Stimulated activated CD4-positive, alpha-beta T cell treated with anti-CD3 and anti-CD28 coated beads, Interleukin-1b, Interleukin-23, amount 100 ng/mL, for 1 hour (primary cell): ENCODE measurements at places on chromosomes 5 and 9.

GRCh38 chr5:6788956-6789649, 75.9 kb downstream of the TENT4A start:
- DNase-seq: no peak

DNA sequence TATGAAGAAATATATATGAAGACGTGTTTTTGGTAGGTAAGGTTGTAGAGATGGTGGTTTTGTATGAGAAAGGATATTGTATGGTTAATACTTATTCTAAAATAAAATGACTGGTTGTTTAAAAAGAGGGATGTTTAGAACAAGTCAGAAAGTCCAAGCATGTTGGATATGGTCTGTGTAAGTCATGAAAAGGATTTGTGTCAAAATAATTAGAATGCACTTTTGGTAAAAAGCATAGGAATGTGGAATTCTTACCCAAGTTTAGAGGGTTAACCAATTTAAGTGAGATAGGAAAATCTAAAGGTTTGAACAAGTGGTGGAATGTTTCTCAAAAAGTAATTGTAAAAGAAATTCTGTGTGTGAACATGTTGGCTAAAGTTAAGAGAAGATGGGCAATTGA, 1556.5 kb upstream of the C9orf72 start:
- DNase-seq: no peak

DNA sequence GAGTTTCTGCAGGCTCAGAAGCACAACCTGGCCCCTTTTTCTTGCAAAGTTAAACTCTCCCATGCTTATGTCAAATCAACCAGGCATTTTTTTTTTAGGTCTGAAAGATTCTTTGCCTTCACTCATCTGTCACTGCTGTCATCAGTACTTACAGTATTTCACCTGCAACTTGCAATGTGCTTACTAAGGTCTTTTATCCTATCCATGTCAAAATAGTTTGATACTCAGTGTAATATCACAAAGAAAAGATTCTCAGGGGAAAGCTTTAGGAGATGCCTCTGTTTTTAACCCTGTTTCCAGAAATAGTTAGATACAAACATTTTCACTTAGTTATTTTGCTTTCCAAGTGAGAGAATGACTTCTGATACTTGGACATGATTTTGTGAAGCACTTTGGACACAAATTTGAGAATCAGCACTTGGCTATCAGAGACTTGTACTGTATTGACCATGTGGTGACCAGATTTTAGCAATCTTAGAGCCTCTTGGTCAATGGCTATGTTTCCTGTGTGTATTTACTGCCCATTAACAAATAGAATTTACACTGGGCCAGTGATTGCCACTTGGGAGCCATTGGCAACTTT, 428.2 kb downstream of the IRX1 start:
- no peak for DNase-seq

- DNase-seq: no peak
Measured at GRCh38 chr5:133456933-133457402, 155.4 kb downstream of the FSTL4 start.

DNA sequence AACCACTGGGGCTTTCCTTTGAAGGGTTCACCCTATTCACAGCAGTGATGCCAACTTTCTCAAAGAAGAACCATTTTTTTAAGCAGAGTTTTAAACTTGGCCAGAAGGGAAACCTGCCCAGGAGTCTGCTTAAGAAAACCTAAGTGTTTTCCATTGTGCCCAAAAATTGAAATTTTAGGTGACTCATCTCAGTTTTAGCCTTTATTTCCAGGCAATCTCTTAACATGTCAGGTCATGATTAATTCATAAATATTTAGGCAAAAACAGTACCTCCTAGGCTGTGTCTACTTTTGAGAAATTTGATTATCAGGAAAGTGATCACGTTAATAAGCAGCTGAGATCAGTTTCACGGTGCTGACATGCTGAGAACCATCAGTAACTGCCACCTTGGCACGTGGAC, 61.9 kb downstream of the TLE1 start:
- DNase-seq: no peak

GRCh38 chr9:111807197-111807596, 12.5 kb upstream of the SHOC1 start:
- DNase-seq: no peak
